ENCODE measurements at places on chromosomes 3 and 15.

- DNase-seq: no peak
These were observed 209.2 kb upstream of the CDIN1 start for GRCh38 chr15:36370051-36370730.

DNA sequence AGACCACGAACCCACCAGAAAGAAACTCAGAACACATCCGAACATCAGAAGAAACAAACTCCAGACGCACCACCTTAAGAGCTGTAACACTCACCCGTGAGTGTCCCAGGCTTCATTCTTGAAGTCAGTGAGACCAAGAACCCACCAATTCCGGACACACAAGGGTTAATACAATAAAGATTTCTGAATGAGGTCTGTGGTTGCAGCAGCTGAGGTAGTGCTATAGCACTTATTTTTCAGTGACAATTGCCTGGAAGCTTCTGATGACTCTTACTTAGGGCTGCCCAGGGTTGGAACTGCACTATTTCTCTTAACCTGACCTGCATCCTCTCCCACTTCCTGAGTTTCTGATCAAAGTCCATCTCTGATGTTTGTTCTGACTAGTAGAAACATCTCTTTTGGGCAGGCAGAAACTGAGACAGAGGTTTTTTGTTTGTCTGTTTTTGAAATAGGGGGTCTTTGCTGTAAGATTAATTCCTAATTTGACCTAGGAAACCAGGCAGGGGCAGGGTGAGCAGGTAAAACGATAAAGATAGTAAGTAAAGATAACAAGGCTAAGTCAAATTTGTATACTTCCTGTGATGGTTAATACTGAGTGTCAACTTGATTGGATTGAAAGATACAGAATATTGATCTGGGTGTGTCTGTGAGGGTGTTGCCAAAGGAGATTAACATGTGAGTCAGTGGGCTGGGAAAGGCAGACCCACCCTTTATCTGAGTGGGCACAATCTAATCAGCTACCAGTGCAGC, 169.1 kb downstream of the GAP43 start:
- DNase-seq: peak; percentile 32

DNA sequence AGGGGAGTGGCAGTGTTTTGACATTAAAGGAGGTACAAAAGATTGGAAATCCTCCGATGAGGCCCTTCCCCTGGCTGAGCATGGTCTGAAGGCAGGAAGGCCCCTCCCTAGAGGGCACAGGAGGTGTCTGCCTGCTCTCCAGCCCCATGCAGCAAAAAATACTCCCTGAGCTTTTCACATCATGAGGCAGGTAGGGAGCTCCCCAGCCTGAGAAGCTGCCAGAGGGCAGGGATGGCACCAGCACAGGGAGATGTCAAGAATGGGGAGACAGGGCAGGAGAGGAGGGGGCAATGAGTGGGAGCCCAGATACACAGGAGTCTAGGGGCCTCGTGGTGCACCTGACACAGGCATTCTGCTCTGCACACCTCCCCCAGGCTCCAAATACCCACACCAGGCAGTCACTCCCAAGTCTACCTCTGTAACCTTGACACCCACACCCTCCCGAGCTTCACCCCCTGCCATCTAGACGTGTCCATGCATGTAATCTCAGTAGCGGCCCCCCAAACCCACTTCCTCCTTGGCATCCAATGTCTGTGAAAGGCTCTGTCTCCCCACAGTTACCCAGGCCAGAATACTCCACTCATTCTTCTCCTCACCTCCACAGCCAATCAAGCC, 22.9 kb downstream of the GRAMD2A start:
- no peak for DNase-seq

DNA sequence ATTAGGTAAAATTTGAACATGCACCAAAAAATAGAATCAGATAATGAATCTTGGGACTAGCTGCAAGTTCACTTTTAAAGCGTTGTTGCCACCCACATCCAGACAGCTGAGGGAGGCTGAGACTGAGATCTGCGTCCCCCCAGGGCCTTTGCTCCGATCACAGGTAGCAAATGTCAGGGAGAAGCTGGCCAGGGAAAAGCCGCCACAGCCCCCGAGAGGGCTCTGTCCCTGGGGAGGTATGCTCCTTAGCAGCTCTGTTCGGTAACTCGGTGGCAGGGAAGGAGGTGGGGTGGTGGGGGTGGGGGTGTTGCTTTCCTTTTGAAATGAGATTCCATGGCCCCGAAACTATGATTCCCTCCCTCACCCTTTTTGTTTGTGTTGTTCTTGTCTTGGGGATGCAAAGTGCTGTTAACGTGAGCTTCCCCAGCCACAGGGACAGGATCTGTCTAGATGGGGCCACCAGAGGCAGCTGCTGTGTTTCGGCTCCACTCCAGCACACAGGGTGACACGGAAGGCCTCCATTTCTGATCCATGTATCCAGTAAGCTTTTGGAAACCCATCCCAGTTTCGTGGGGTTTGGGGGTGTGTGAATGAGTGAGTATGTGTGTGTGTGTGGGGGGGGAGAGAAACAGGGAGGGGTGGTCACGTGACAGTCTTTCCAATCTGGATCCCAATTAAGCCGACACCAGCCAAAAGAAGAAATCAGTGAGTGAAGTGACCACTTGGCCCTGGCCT, 1.1 kb upstream of the MINAR1 start:
- no peak for DNase-seq

DNA sequence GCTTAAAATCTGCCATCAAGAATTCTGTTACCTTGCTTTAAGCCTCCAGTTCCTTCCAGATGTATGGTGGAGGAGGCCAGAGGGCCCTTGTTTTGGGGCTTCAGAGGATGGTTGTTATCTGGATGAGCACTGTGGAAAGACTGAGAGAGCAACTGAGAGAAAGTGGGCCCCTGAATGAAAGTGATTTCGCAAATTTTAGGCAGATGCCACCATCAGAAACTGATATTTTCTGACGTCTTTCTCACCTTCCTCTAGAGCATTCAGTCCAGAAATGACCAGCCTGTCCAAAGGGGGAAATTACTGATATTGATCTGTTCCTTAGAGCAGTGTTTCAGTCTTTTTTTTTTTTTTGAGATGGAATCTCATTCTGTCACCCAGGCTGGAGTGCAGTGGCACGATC, 13.4 kb downstream of the B3GNT5 start:
- DNase-seq: no peak

Measured in GM19239 (cell line).